A549 treated with RU486 at 1 μM for 4 hours (cell line): ENCODE measurements at places on chromosomes 7 and 10. TPM values are rescaled to one million over a fixed set of nuclear protein-coding genes. Genes with fewer than 3 reads are reported as not detected.

The OPN4 gene
- not detected in 5 replicates for total RNA-seq

The HMX2 gene
- total RNA-seq: 0.10 to 0.22 TPM (median 0.15 TPM) in 3 of 5 replicates, not detected in the others

The CHST15 gene
- 7.1 to 8.3 TPM (median 7.7 TPM) in 5 replicates for total RNA-seq

The HOXA10 gene
- 6.4 to 8.3 TPM (median 7.5 TPM) in 5 replicates for total RNA-seq

The CDK1 gene
- total RNA-seq: 52.1 to 99.5 TPM (median 91.7 TPM) in 5 replicates

The AP4M1 gene
- 12.3 to 15.4 TPM (median 14.5 TPM) in 5 replicates for total RNA-seq

The C10orf53 gene
- total RNA-seq: not detected in 5 replicates

The UCMA gene
- not detected in 5 replicates for total RNA-seq

The STAMBPL1 gene
- 28.9 to 40.1 TPM (median 36.3 TPM) in 5 replicates for total RNA-seq

The ITIH5 gene
- total RNA-seq: 0.03 to 0.13 TPM (median 0.08 TPM) in 3 of 5 replicates, not detected in the others

The AFAP1L2 gene
- 18.1 to 27.0 TPM (median 25.9 TPM) in 5 replicates for total RNA-seq

The ZNF736 gene
- not detected in 5 replicates for total RNA-seq

The GNG11 gene
- total RNA-seq: 24.5 to 40.8 TPM (median 35.6 TPM) in 5 replicates

The TET1 gene
- 0.21 to 0.56 TPM (median 0.52 TPM) in 5 replicates for total RNA-seq

The CALML5 gene
- total RNA-seq: not detected in 5 replicates

The SSC4D gene
- 0.83 to 1.4 TPM (median 1.2 TPM) in 5 replicates for total RNA-seq

The LAMB1 gene
- total RNA-seq: 125 to 175 TPM (median 132 TPM) in 5 replicates

The SH2D4B gene
- not detected in 5 replicates for total RNA-seq

The ADCK2 gene
- total RNA-seq: 16.0 to 20.3 TPM (median 16.8 TPM) in 5 replicates

The NPY gene
- not detected in 5 replicates for total RNA-seq

The TWNK gene
- 40.4 to 51.7 TPM (median 47.3 TPM) in 5 replicates for total RNA-seq

The NPFFR1 gene
- 0.01 TPM in 1 of 5 replicates, not detected in the others for total RNA-seq

The RAMP3 gene
- not detected in 5 replicates for total RNA-seq

The HKDC1 gene
- total RNA-seq: 15.2 to 21.3 TPM (median 17.1 TPM) in 5 replicates

The SMARCD3 gene
- total RNA-seq: 9.3 to 11.4 TPM (median 10.4 TPM) in 5 replicates

The JAKMIP3 gene
- 1.2 to 1.9 TPM (median 1.6 TPM) in 5 replicates for total RNA-seq

The FAM131B gene
- 0.33 to 0.71 TPM (median 0.46 TPM) in 5 replicates for total RNA-seq

The SYT15 gene
- total RNA-seq: 2.6 to 3.3 TPM (median 2.9 TPM) in 5 replicates

The LHPP gene
- 10.4 to 12.8 TPM (median 11.9 TPM) in 5 replicates for total RNA-seq

The OR2A7 gene
- not detected in 5 replicates for total RNA-seq

The LRGUK gene
- total RNA-seq: 0.28 to 0.53 TPM (median 0.35 TPM) in 5 replicates

The RAB19 gene
- total RNA-seq: not detected in 5 replicates

The GOLGA7B gene
- 4.0 to 5.9 TPM (median 4.7 TPM) in 5 replicates for total RNA-seq

The TBXAS1 gene
- total RNA-seq: 9.6 to 12.9 TPM (median 11.4 TPM) in 5 replicates

The ELMO1 gene
- total RNA-seq: 1.7 to 2.9 TPM (median 2.2 TPM) in 5 replicates

The SAMD9L gene
- total RNA-seq: 0.58 to 1.2 TPM (median 0.72 TPM) in 5 replicates

The BMPER gene
- 6.3 to 8.6 TPM (median 7.3 TPM) in 5 replicates for total RNA-seq

The SLC16A9 gene
- 0.05 to 0.09 TPM (median 0.08 TPM) in 4 of 5 replicates, not detected in the other for total RNA-seq

The ATOH7 gene
- 0.23 to 0.43 TPM (median 0.23 TPM) in 5 replicates for total RNA-seq
